ENCODE measurements at places on chromosomes 11 and 22.
A peak's percentile ranks its signal among the peaks of the same experiment; 100 is the strongest.

DNA sequence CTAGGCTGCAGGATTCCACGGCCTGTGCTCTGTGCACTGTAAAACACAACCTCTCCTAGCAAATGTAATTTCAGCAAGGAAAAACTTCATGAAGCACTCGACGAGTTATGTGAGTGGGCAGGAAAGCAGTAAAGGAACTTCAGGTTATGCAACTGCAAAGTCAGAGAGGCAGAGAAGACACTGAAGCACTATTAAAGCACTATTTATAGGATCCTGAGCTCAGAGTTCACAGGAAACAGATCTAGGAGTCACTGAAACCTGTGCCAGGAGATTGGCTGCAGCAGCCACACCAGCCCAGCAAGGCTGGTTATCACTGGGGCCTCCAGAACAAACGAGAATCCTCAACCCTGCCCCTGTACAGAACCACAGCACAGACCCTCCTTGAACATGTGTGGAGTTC lies 2.5 kb downstream of the SMIM35 start:
- no peak for DNase-seq

DNA sequence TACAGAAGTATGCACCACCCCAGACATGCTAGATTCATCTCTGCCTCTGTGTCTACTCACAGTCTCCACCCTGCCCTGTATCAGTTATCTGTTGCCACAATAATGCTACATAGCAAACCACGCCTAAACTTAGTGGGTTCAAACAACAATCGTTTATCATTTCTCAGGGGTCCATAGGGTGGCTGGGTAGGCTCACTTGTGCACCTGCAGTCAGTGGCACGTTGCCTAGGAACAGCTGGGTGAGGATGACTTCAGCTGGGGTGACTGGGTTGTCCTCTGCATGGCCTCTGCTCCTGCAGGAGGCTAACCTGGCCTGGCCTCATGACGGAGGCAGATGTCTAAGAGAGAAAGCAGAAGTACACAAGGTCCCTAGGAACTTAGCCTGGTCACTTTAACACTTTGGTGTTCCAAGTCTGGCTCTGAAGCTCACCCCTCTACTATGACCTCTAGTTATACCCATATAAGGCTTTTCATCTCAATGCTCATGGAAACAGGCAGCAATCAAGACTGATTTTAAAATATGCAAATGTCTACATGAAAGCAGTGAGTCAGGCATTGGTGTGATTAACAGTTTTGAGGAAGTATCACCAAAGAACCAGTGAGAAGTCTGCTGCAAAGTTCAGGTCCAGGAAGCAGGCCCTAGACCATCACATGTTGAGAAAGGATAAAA lies 10.7 kb downstream of the OLFML1 start:
- no peak for DNase-seq

- no peak for DNase-seq
These were observed 9.1 kb downstream of the RPS6KA4 start for GRCh38 chr11:64367931-64368672.

DNA sequence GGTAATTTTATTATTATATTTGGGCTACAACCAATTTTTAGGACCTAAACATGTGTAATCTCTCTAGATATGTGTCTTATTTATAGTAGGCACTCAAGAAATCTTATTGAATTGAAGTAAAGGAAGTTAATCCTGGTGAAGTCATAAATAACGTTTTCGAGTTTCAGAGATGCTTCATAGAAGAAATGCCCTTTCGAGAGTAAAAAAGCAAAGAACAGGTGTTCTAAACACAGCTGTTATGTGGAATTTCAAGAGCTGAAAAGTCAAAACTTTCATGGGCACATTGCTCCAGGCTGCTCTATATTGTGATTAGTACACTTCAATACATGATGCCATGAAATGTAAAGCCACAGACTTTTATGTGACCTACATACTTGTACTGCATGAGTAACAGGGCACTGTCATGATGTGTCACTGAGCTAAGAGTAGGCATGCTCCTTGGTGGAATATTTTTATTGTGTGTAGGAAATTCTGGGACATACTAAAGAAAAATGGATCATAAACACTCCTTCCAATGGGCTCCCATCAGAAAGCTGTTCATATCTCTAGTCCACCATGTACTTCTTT lies 7.2 kb upstream of the ELMOD1 start:
- DNase-seq = no peak

GRCh38 chr22:46684706-46685105 lies 53.3 kb downstream of the CERK start:
- DNase-seq = no peak

GRCh38 chr22:21718499-21718898 lies 17.1 kb downstream of the YPEL1 start:
- no peak for DNase-seq

- no peak for DNase-seq
These were observed 18.3 kb downstream of the FADS3 start for GRCh38 chr11:61872935-61873565.

DNA sequence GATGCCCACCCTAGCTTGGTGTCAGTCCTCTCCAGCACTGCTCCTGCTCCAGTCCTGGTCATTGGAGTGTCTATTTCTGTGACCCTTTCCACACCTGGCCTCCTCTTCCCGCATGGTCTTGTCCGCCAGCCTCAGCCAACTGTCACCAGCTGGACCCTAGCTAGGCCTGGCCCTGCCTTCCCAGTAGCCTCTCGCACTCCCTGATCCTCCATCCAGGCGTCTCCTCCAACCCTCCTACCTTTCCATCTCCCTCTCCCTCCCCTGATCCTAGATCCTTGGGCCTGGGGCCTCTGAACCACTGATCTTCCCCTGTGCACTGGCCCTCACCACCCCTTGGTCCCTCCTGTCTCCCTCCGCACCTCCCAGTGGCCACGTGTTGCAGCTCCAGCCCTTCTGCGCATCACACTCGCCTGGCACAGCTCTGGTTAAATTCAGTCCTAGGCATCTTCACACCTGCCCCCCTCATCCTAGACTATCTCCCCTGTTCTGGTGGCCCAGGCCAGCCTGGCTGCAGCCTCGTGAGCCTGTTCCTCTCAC lies 9.9 kb downstream of the SYNGR1 start:
- DNase-seq = no peak

- no peak for DNase-seq
These were observed 113.6 kb downstream of the BARX2 start for GRCh38 chr11:129489249-129489648.

- DNase-seq = no peak
These were observed 1.3 kb downstream of the C11orf21 start for GRCh38 chr11:2300290-2300935.

DNA sequence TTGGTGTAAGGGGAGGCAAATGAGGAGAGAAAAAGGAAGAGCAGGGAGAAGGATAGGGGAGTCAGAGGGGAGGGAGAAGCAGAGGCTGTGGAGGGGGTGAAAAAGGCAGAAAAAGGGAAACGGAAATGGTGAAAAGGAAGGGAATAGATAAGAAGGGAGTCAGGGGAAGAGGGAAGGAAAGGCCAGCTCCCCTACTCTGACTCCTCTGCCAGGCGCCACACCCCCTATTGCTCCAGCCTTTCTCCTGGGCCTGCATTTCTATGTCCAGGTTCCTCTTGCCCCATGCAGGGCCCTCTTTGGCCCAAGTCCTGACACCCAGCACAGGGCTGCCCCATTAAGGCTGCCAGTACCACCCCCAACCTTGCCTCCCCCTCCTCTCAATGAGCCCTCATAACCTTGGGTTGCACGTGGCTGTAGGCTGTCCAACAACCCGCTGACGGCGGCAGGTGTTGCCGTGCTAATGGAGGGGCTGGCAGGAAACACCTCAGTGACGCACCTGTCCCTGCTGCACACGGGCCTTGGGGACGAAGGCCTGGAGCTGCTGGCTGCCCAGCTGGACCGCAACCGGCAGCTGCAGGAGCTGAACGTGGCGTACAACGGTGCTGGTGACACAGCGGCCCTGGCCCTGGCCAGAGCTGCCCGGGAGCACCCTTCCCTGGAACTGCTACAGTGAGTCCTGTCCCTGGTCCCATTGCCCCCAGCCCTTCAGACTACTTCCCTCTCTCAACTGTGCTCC lies 3.4 kb upstream of the NHERF4 start:
- DNase-seq = no peak

GRCh38 chr11:23123753-23124152 lies 263.5 kb upstream of the CCDC179 start:
- DNase-seq = no peak

DNA sequence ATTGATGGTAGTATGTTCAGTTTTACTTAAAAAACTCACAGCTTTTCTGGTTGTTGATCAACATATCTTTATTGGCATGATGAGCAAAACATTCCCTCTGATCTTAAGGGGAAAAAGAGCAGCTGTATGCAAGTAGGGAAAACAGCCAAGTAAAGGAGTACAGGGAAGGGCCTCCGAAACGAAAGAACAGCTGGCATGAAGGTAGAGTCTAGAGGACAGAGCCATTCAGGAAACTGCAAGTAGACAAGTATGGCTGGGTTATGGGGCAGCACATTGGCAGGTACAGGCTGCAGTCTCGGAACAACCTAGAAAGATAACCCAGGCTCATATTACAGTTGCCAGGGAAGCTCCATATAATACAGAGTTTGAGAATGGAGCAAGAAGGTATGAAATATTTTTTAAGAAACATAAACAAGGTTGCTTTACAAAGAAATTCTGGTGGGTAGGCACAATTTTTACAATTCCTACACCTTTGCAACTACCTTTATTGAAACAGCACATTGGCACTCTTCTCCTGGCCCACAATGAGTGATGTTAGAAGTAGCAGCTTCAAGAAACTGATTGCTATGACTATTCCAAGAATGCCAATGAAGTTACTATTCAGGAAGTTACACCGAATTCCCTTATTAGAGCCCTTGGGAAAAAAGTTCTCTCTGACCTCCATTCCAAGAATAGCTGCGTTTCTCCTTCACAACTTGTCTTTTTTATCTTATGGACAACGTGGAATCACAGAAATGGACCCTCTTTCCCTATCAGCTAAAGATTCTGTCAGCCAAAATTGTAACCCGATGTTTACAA lies 45.2 kb downstream of the LGR4 start:
- no peak for DNase-seq

DNA sequence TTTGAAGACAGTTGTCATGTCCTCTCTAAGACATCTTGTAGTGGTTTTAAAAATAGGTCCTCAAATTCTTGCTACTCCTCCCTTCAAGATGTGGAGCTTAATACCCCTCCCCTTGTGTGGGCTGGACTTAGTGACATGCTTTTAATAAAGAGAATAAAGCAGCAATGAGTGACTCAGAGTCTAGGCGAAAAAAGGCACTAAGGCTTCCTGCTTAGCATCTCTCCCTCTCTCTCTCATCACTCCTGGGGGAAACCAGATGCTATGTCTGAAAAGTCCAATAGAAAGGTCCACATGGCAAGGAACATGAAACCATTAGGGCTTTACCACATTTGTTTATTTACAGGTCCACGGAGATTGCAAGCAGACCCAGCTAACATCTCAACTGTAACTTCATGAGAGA lies 11.7 kb downstream of the SERGEF start:
- no peak for DNase-seq

DNA sequence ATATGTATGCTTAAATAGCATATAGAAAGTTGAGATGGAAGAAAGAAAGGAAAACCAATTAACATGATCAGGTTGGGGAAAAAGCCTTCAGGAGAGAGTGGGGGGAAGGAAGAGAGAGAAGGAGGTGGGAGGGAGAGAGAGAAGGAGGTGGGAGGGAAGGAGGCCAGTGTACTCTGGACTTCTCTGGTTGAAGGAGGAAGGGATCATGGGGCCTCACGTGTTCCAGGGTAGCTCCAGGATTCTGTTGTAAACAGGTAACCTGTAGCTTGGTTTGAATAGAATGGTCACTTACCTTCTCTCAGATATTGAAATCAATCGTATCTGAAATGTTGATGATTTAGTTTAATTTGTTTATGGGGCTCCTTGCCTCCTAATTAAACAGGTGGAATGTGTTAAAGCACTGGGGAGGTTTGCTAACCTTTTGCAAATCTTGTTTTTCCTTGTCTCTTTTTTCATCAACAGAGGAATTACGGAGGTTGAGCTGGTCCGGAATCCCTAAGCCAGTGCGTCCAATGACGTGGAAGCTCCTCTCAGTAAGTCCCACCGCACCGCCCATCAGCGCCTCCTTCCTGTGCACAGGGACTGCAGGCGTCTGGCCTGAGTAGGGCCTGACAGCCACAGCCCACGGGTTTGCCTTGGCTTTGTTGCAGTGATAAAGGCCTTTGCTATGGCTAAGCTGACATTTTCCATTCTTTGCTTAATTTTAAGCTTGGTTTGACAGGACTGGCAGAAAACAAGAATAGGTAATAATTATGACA lies 115.9 kb downstream of the TBC1D22A start:
- DNase-seq = no peak

- no peak for DNase-seq
These were observed 265.4 kb downstream of the CADM1 start for GRCh38 chr11:115238791-115239190.

DNA sequence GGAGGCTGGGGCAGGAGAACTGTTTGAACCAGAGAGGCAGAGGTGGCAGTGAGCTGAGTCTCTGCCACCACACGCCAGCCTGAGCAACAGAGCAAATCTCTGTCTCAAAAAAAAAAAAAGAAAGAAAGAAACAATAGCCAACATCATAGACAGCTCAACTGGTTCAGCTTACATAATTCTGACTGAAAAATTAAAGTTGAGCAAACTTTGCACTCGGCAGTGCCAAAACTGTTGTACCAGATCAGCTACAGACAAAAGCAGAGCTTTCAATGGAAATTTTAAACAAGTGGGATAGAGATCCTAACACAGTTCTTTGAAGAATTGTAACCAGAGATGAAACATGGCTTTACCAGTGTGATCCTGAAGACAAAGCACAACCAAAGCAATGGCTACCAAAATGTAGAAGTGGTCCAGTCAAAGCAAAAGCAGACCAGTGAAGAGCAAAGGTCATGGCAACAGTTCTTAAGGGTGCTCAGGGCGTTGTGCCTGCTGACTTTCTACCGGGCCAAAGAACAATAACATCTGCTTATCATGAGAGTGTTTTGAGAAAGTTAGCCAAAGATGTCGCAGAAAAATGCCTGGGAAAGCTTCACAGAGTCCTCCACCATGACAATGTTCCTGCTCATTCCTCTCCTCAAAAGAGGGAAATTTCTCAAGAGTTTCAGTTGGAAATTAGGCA lies 59.3 kb downstream of the TTC28 start:
- DNase-seq = no peak

- no peak for DNase-seq
These were observed 380.3 kb downstream of the AASDHPPT start for GRCh38 chr11:106457727-106458126.

GRCh38 chr11:16052750-16053149 lies 303.6 kb downstream of the SOX6 start:
- DNase-seq = no peak

DNA sequence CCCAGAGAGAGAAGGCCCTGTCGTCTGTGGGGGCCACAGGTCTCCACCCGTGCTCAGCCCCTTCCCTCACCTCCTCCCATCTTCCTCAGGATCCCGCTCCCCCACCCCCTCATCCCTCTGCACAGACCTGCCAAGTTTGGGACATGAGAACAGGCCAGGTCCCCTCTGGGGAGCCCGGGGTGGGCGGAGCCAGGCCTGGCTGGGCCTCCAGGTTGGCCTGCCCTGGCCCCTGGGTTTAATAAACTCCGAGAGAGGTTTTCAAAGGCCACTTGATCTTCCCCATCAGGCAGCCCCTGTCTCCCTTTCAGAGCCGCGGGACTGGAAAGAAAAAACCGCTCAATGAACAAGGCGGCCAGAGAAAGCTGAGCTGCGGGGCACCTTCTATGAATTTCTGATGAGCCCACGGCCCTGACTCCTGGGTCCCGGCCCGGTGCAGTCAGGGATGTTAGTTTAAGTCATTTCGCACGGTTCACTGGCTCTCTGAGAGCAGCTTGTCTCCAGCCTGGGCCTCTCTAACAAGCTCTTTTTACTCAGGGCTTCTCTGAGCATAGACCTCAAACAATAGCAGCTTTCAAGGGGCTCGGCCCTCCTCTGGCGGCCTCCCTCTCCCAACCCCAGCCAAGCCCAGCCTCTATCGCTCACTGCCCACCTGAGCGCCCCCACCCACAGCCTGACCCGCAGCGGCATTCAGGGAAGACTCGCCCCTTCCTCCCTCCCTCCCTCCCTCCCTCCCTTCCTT lies 64.8 kb downstream of the RPUSD4 start:
- peak; percentile 50 for DNase-seq
